Right cardiac atrium (tissue), 5 donors: ENCODE measurements at places on chromosomes 3 and 15. TPM values are rescaled to one million over a fixed set of nuclear protein-coding genes. Genes with fewer than 3 reads are reported as not detected.

- no peak for DNase-seq
Observed at GRCh38 chr15:75606711-75607699, 18.5 kb downstream of the SNUPN start.

DNA sequence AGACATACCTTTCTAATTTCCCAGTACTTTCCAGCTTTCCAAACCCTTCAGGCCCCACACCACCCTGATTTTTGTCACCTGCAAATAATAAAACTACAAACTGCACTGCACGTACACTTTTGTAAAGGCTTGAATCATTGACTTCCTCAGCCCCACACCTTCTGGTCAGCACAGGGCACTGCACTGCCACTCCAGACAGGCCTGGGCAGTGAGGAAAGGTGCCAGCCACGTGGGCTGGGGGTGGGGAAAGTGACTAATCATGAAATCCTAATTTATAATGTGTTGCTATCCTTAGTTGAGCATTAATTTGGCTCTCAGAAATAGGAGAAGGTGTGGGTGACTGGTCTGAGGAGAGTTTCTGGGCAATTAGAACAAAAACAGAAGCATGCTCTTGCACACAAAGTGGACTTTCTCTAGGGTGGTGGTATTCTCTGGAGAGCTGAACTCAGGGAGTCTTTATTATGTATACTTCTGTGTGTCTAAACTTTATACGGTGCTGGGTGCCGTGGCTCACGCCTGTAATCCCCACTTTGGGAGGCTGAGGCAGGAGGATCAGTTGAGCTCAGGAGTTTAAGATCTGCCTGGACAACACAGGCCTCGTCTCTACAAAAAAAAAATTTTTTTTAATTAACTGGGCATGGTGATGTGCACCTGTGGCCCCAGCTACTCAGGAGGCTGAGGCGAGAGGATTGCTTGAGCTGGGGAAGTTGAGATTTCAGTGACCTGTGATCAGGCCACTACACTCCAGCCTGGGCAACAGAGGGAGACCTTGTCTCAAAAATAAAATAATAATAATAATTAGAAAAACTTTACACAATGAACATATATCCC lies 58.2 kb upstream of the FLNB start:
- no peak for DNase-seq

The SEMA3G gene
- total RNA-seq, result 8.8 TPM

- no peak for DNase-seq
Observed at GRCh38 chr3:59775761-59776325, 726.0 kb upstream of the CFAP20DC start.

DNA sequence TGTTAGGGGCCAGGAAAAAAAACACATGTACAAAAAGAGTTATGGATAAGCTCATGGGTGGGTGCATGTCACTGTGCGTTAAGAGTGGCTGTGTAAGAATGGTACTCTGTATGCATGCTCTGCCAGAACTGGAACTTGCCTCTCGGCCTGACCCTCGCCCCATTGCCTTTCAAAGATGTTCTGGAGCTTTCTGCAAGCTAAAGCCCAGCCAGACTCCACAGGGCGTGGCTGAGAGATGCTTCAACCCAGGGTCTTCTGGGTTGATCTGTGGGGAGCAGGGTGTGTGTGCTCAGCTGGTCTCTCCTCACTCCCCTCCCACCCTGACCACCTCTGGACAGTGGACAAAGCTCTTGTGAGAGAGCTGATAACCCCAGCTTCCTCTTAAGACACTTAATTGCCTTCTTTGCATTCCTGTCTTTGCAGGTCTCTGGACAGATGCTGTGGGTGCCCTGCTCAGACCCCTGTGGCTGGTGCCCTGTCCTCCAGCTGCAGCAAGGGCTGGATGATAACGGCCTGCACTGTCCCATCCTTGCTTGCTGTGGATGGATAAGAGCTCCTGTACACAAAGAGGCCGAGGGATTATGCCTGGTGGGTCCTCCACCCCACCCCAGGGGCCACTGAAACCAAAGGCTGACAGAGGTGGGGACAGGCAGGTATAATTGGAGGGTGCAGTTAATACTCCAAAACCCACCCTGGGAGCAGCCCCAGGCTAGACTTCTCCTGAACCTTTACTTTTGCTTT lies 28.7 kb downstream of the ALDH1L1 start:
- no peak for DNase-seq

GRCh38 chr3:194588741-194589140 lies 44.5 kb downstream of the TMEM44 start:
- no peak for DNase-seq

DNA sequence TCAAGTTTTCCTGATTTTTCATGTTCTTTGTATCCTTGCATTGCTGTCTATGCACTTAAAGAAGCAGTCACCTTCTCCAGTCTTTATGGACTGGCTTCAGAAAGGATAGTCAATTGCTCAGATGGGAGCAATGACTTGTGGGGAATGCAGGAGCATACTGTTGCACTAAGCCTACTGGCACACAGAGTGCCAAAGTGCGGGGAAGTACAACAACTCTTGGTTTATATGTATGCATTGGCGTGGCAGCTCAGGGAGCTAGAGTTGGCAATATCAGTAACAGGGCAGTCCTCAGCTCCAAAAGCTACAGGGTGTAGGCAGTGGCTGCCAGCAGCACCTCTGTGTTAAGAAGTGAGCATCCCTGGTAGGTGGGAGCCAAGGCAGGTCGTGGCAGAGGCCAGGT lies 141.1 kb downstream of the SCAPER start:
- DNase-seq, result no peak

- no peak for DNase-seq
Observed at GRCh38 chr15:60582370-60583036, 103.6 kb upstream of the ICE2 start.

- DNase-seq, result no peak
Observed at GRCh38 chr15:68653031-68653635, 74.3 kb downstream of the CORO2B start.

DNA sequence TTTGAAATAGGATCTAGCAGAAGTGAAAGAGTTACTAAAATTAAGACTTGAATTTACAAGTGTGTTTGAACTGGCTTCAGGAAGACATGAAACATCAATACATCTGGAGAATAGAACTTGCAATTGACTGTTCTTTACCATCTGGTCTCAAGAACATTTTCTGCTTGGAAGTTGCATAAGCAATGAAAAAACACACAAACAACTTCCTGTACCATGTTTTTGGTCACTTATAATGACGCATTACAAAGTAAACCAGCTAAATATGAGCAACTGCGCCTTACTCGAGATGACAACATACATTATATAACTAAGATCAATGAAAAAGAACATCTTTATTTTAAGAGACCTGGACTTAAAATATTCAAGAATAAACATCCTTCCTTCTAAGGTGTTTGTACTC lies 112.5 kb downstream of the TIGIT start:
- no peak for DNase-seq

The SENP5 gene
- 31.0 TPM for total RNA-seq

GRCh38 chr15:38195191-38195901 lies 57.3 kb upstream of the SPRED1 start:
- no peak for DNase-seq

- no peak for DNase-seq
Observed at GRCh38 chr3:44105571-44105970, 136.1 kb upstream of the TOPAZ1 start.

DNA sequence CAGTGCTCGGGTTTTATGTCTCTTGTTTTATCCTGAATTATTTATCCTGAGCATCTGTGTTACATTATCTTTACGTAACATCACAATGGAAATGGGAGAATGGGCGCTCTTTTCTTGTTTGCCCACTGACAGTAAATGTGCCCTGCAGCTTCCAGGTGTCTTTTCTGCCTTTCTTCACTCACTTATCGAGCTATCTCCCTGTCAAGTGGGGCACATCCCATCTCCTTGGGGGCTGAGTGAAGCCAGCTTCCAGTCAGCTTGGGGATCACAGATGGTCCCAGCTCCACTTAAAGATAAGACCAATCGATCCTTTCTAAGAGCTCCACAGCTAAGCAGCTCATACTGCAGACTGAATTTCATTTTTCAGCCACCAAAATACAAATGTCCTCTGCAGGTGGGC lies 125.8 kb downstream of the KBTBD8 start:
- DNase-seq, result no peak

- DNase-seq, result no peak
Observed at GRCh38 chr3:16122155-16122554, 52.3 kb upstream of the GALNT15 start.

The CLDN1 gene
- 1.3 TPM for total RNA-seq

The NRG4 gene
- 0.34 TPM for total RNA-seq

GRCh38 chr15:80609091-80609490 lies 86.0 kb upstream of the ABHD17C start:
- DNase-seq, result no peak

GRCh38 chr15:98996169-98996568 lies 11.4 kb downstream of the PGPEP1L start:
- no peak for DNase-seq

GRCh38 chr15:37137221-37137620 lies 36.9 kb upstream of the MEIS2 start:
- DNase-seq, result no peak
